SK-N-SH (cell line): ENCODE measurements at places on chromosomes 4 and X.
A peak's percentile ranks its signal among the peaks of the same experiment; 100 is the strongest.

DNA sequence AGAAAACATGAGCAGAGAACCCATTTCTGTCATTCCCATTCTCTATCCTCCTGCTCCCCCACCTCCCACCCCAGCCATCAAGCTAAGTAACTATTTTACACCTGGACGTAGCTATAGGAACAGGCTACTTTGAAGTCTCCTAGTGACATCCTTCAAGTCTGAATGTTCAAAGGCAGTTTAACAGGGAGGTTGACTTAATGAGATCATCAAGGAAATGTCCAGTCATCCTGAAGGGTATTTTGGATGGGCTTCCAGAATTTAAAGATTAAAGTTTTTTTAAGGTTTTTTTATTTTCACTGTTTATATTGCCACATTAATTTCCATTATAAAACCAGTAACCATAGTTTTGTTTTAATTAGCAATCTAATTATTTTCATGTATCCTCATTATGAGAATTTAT is 41.1 kb downstream of the HPF1 start:
- no peak for DNase-seq

GRCh38 chr4:40562208-40562607 is 67.5 kb downstream of the RBM47 start:
- no peak for DNase-seq

GRCh38 chr4:89703829-89704590 is 133.0 kb downstream of the SNCA start:
- DNase-seq, result no peak

DNA sequence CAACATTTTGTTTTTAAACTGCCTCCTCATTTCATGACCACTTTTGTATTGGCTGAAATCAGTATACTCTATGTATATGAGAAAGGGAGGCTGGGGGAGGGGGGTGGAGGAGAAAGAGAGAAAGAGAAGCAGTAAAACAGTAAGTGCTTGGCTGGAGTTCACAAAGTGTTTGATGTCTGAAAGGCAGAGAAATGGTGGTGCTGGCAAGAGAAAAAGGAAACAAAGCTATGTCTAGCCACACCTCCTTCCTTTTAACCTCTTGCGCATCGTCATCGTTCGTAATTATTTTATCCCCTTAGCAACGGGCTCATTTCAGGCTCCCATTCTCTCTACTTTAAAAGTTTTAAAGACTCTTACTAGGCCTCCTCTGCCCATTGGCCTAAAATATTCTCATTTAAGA is 25.6 kb downstream of the RPA4 start:
- no peak for DNase-seq

- DNase-seq, result no peak
Measured at GRCh38 chr4:156568041-156568440, 403.6 kb downstream of the PDGFC start.

- DNase-seq, result peak; percentile 9
Measured at GRCh38 chr4:166091912-166092510, 219.0 kb downstream of the TLL1 start.
